Motor neuron (in vitro differentiated cells): ENCODE measurements at places on chromosomes 16 and 17. TPM values are rescaled to one million over a fixed set of nuclear protein-coding genes. Genes with fewer than 3 reads are reported as not detected.

SRL gene
- total RNA-seq = 0.09 and 1.0 TPM in 2 replicates

MYH2 gene
- not detected in 2 replicates for total RNA-seq

DNA sequence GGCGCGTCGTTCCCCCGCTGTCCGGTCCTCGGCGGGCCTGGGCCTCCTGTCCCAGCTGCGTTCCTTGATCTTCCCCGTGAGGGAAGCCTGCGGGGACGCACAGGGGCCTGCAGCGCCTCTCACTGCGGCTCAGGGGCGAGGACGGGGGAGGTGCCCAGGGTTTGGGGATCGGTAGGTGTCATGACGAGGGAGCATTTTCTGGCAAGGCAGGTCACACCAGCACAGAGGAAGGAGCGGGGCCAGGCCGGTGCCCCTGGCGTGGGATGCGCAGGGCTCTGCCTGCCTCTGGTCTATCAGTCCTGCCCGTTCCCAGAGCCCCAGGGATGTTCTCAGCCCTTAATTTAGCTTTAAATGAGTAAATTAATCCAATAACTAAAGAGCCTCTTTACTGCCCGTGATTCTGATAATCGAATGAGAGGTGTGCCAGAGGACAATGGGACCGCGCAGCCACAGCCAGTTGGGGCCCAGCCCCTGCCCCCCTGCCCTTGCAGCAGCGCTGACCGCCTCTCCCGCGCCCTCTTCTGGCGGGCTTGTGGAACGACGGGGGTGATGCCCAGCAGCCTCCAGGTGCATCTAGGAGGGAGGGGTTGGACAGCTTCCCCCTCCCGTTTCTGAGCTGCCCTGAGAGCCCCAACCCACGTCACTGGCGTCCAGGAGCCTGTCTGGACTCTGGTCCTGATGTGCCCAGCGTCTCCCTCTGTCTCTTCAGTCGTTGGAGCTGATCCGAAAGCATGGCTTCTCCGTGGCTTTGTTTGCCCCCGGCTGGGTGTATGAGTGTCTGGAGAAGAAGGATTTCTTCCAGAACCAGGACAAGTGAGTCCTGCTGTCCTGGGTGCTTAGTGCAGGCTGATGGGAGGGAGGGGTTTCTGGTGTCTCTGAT is 7.9 kb downstream of the ENGASE start:
- ATAC-seq = peak; percentile 73

- no peak for ATAC-seq
These were observed 89.7 kb downstream of the WWOX start for GRCh38 chr16:78189121-78189520.

DNA sequence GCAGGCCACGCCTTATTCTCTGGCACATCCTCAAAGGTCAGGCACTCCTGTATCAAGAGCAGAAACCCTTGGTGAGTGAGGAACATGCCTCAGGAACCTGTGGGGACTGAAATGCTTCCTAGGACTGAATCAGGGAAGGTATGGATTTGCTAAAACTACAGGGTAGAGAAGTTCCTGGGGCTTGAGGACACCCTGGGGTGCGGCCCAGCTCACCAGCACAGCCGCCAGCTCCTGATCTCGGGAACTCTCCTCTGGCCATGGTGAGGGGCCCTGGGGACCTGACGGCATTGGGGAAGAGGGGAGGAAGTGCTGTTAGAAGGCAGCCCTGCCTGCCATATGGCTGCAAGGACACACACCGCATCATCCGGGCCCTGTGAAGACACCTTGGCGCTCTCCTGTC is 7.5 kb downstream of the ZSCAN10 start:
- no peak for ATAC-seq

- no peak for ATAC-seq
These were observed 15.7 kb upstream of the SHISA9 start for GRCh38 chr16:12885742-12886141.
